ENCODE measurements at places on chromosomes 7 and 10.

DNA sequence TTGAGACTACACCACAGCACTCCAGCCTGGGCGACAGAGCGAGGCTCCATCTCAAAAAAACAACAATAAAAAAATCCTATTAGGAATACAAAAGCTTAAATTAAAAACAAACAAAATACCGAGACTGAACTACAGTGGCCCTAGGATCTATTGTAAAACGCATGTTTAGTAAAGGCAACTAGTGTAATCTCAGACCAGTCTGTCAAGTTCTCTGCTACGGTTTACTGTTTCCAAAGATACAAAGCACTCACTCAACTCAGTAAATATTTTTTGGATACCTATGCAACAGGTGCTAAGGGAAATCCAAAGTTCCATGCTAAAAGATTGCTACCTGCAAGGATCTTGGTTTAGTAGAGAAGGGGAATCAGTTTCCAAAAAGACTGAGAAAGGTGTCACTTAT, 3.4 kb upstream of the MIOS start:
- no peak for DNase-seq

- DNase-seq, result peak; percentile 24
These were observed 70.1 kb upstream of the CABCOCO1 start for GRCh38 chr10:61592581-61592980.

DNA sequence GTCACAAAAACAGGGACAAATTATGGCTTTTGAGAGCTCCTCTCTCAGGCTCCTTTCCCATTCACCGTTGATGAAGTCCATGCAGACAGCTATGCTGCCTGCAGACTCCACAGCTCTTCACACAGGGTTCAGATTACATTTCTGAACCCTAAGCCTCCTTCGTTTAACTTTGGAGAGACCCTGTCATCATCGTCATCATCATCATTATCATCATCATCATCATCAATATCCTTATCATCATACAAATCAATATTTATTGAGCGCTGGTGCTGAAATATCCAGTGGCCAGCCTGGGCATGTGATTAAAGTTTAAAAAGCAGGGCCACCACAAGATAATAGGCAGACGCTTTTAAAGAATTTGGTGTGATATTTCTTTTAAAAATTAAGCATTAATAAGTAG, 66.6 kb downstream of the FRMPD2 start:
- no peak for DNase-seq

- DNase-seq, result no peak
These were observed 103.5 kb downstream of the PARP12 start for GRCh38 chr7:139959285-139959628.

- no peak for DNase-seq
These were observed 149.8 kb downstream of the HBP1 start for GRCh38 chr7:107318523-107319160.

DNA sequence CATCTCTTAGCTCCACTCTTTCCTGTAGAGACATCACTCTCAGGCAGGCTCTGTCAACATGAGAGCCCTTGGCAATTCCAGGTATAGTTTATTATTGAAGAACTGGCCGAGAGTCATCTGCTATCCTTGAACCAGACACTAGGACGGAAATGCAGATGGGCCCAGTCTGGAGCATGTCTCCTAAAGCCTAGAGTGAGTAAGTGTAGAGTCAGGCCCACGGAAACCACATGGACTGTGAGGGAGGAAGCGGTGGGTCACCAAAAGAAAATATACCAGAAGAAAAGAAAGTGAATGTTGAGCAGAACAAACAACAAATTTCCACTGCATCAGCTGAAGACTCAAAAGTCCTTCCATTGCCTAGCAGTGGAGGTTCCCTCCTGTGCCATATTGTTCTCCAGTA, 15.7 kb upstream of the RELN start:
- no peak for DNase-seq

GRCh38 chr7:45184326-45185027, 26.9 kb downstream of the RAMP3 start:
- no peak for DNase-seq

- no peak for DNase-seq
These were observed 578.2 kb downstream of the PARD3 start for GRCh38 chr10:34236931-34237330.

- no peak for DNase-seq
These were observed 64.8 kb upstream of the VIPR2 start for GRCh38 chr7:159209429-159209828.

DNA sequence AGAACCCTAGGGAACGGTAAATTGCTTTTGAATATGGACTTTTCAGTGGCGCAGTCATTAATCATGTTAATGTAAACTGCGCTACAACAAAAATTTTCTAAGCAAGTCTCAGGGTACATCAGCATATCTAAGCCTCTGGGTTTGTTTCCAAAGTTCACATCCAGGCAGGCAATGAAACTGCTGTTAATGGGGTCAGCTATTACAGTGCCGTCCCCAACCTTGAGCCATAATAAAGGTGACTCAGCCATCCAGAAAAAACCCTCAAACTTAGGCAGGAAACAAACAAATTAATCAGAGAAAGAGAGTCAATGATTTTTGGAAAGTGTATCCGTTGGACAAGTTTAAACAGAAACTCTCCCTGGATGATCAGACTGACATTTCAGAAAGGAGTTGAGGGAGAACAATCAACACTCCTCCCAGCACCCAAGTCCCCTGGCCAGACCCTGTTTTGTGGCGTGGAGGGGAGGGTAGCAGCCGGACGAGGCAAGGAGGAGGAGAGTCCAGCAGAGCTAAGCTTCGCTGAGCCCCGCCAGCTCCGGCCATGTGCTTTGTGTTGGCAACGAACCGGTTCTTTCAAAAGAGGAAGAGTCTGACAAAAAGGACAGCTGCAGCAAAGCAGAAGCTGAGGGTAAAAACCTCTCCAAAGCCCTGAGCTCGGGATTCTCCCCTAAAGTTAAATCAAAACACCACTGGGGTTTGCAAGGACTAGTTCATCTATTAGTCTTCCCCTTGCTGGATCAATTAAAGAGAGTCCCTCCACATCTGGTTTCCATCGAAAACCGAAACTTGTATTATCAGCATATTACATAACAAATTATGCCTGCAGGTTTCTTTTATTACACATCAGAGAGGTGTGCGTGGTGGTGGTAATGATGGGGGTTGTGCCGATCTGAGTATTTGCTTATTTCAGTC, 3.6 kb downstream of the FAM53B start:
- peak; percentile 65 for DNase-seq

- no peak for DNase-seq
These were observed 571.4 kb downstream of the TCERG1L start for GRCh38 chr10:130740166-130740565.

GRCh38 chr7:16926861-16927260, 45.1 kb upstream of the AGR3 start:
- no peak for DNase-seq

DNA sequence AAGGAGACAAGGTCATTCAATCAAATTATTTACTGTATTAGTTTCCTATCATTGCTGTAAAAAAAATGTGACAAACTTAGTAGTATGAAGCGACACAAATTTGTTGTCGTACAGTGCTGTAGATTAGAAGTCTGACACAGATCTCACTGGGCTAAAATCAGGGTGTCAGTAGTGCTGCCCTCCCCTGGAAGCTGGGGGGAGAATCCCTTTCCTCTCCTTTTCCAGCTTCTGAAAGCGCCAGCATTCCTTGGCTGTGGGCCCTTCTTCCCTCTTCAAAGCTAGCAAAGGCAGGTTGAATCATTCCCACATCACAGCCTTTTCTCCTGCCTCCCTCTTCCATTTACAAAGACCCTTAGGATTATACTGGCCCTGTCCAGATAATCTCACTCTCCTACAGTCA, 28.0 kb downstream of the VPS41 start:
- DNase-seq, result no peak

DNA sequence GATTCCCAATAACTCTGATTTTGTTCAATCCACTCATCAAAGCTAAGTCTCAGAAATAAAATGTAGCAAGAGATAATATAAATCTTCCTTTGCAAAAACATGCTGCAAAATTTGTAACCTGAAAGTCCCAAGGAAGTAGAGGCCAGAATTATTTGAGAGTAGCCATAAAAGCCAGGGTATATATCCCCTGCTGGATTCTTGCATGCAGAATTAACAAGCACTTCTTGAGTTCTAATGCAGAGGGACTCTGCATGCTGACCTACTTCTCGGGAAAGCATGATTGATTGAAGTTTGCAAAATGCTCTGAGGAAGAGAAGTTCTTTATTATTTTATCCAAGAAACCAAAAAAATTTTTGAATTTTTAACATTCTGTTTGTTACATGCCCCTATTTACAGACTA, 121.6 kb downstream of the THSD7A start:
- DNase-seq, result no peak

GRCh38 chr10:12780634-12781601, 220.6 kb downstream of the CCDC3 start:
- DNase-seq, result no peak

DNA sequence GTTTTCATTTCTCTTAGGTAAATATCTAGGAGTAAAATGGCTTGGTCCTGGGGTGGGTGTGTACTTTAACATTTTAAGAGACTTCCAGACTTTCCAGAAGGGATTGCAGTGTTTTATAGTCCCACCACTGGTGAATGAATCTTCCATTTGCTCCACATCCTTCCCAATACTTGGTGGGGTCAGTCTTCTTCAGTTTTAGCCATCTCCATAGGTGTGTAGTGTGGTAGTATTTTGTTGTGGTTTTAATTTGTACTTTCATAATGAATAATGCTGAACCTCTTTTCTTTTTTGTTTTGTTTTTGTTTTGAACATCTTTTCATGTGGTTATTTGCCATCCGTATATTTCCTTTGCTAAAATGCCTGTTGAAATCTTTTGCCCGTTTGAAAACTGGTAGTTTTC, 86.4 kb downstream of the ANKRD61 start:
- no peak for DNase-seq

DNA sequence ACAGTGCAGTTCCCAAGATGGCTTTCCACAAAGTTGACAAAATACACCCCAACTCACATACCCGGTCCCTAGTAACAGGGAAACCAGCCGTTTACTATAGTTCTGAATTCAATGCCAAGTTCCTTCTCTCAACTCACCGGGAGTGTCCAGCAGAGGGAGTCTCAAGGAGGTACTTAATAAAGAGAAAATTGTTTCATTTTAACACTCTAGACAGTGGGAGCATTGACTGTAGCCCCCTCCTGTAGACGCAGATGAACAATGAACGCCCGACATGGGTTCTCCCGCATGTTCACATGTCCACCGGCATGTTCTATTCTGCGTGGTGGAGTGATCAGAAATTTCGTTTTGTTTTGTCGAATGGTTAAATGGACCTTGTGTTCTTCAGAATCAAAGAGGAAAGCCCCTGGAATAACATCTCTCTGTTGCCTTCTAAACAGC, 1.9 kb downstream of the HIPK2 start:
- peak; percentile 82 for DNase-seq

GRCh38 chr10:71756311-71757191, 16.8 kb downstream of the VSIR start:
- DNase-seq, result no peak

GRCh38 chr7:146136357-146136875, 19.8 kb downstream of the CNTNAP2 start:
- DNase-seq, result no peak

- no peak for DNase-seq
These were observed 150.3 kb upstream of the WNT16 start for GRCh38 chr7:121178452-121178851.

DNA sequence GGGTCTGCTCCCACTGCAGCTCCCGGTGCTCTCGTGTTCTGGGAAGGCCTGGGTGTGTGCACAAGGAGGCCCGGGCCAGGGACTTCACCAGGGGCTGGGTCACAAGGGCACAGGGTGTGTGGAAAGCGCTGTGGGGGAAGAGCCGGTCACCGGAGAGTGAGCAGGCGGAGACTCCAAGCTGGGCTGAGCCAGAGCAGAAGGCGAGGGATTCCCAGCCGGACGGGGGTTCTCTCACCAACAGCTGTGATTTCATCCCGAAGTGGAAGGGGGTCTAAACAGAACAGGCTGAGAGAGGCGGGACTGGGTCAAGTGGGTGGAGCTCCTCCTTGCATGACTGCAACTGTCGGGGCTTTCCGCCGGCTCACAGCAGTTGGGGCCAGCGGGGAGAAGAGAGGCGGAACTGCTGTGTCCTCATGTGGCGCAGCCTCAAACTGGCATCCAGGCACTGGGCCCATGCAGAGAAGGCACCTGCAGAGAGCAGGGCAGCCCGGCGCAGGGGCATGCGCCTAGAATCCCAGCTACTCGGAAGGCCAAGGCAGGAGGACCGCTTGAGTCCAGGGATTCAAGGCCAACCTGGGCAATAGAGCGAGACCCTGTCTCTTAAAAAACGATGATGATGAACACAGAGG, 7.6 kb upstream of the ORAI2 start:
- no peak for DNase-seq

DNA sequence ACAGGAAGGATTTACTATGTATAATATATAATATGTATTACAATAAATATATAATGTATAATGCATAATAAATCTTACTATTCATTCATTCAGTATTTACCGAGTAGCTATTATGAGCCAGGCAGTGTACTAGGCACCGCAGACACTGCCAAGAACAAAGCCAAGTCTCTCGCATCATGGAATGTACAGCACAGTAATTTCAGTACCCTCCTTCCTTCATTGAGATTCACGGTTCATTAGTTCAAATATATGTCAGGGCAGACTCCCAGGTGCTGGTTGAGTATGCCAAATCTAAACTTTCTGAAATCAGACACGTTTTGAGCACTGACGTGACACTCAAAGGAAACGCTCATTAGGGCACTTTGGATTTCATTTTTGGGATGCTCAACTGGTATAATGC, 9.1 kb downstream of the USP6NL start:
- no peak for DNase-seq

DNA sequence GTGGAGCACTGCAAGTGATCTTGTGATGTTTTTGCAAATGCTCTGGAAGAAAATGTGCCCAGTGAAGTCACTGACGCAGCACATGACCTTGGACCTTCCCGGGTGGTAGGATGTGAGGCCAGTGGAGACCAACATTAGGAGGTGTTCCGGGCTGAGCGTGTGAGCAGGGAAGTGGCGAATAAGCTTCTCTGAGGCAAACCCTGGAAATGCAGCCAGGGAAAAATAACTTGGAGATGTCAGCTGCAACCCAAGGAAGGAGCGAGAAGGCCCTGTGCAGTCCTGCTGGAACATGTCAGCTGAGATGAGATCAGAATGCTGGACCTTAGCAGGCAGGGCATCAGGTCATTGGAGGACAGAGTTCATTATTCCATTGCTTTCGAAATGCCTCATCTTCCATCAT, 18.6 kb upstream of the SDK1 start:
- no peak for DNase-seq

DNA sequence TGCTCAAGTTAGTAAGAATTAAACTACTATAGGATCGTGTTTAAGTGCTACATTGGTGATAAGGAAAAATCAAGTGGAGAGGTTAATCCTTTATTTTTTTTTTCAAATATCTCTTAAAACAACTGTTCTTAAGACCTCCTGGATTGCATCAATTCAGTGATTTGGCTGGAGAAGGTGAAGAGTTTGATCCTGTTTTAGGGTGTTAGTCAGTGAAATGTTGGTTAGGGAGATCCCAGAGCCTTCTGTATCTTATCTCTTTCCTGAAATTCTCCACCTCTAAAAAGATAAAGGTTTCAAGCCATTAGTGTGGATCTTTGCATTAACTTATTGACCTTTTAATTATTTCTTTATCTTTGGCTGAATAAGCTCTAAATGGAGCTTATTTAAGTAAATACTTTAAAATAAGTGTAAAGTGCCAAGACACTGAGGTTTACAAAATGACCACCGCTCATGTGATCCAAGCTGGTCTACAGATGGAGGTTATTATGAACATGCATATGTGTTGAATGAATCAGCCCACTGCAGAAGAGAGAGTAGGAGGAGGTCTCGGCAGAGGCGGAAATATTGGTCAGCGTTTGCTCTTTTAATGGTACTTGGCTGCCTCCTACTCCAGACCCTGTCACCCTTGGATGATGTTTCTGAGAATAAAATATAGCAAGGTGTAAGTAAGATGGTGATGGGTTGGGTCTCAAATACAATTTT, 51.8 kb upstream of the BMPER start:
- DNase-seq, result no peak

GRCh38 chr7:142908921-142909890, 23.7 kb upstream of the TRPV6 start:
- DNase-seq, result peak; percentile 3

Measured in kidney capillary endothelial cell (primary cell).